ENCODE measurements at places on chromosomes 6 and 20.

DNA sequence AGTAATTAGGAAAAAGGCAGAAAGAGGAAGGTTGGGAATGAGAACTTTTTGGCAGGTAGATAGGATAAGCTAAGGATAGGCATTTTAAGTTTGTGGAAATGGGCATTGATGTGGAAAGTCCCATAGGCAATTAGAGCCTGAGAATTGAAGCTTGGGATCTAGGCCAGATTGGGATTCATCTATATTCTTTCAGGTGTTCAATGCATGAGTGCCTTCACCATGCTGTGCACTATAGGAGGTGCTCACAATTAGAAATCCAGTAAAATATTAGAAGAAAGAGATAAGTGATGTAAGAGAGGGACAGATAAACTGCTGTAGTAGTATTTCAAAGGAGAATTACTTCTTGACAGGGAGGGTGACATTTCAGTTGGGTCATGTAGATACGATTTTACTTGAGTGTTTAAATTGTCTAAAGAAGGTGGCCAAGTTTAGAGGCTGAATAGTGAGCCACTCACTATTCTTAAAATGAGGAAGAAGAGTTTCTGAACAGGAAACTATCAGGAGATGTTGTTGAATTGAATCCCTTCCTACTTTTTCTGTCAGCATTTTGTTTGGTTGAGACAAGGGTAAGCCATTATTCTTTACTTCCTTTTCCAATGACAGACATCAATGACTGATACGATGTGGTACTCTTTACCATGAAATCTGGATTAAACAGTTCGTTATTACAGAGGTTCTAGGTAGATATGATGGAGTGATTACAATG is 31.0 kb upstream of the CTAGE9 start:
- no peak for DNase-seq

GRCh38 chr6:21123507-21124436 is 469.8 kb upstream of the SOX4 start:
- DNase-seq = no peak

GRCh38 chr6:6752129-6752528 is 163.6 kb downstream of the LY86 start:
- DNase-seq = no peak

DNA sequence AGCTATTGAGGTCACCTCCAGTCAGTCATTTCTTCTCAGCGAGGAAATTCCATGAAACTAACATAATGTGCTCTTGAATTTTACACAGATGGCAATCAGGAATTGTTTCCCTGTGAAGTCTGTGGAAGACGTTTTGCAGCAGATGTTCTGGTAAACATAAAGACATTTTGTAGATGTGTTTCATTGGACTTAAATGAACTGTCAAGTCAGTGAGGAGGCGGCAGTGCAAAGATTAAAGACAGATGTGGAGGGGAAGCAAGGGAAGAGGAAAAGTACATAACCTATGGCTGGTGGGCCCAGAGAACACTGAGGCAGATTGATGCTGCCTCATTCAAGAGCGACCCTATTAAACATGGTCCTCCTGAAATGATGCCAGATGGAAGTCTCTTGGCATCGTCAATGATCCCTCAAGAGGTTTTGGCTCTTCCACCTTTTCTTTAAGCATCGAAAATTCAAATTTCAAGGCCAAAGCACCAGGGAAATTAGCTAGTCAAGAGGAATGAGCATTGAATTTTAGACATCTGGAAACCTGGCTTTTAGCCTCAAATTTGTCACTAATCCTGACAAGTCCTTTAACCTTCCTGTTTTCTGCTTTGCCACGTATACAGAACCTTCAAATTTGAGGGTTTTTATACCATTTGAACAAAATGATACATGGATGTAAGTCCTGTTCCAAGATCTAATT is 20.1 kb downstream of the ZC2HC1B start:
- DNase-seq = no peak

DNA sequence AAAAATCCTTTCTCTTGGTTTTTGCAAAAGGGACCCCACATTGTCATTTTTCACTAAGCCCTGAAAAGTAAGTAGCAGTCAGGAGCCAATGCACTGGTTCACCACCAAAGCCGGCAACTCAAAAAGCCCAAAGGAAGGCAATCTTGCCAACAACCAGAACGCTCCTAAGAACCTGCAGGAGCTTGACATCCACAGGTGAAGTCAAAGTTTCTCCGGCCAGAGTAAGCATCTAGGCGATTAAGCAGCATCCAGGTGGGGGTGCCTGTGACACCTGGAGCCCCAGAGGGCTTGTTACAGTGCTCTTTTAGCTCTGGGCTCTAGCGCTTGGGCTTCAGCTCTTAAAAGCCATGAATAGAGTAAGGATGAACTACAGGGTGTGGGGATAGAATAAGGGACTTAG is 36.1 kb downstream of the SLC35D3 start:
- DNase-seq = no peak

DNA sequence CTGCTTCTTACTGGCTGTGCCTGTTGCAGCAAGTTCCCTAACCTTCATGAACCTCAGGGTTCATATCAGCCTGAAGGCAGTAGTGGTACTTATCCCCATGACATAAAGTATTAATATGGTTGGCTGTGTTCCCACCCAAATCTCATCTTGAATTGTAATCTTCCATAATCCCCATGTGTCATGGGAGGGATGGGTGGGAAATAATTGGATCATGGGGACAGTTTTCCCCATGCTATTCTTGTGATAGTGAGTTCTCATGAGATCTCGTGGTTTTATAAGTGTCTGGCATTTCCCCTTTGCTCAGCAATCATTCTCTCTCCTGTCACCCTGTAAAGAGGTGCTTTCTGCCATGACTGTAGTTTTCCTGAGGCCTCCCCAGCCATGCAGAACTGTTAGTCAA is 61.8 kb downstream of the FAM229B start:
- DNase-seq = no peak

- no peak for DNase-seq
Measured at GRCh38 chr20:47960769-47961541, 175.7 kb upstream of the SULF2 start.

DNA sequence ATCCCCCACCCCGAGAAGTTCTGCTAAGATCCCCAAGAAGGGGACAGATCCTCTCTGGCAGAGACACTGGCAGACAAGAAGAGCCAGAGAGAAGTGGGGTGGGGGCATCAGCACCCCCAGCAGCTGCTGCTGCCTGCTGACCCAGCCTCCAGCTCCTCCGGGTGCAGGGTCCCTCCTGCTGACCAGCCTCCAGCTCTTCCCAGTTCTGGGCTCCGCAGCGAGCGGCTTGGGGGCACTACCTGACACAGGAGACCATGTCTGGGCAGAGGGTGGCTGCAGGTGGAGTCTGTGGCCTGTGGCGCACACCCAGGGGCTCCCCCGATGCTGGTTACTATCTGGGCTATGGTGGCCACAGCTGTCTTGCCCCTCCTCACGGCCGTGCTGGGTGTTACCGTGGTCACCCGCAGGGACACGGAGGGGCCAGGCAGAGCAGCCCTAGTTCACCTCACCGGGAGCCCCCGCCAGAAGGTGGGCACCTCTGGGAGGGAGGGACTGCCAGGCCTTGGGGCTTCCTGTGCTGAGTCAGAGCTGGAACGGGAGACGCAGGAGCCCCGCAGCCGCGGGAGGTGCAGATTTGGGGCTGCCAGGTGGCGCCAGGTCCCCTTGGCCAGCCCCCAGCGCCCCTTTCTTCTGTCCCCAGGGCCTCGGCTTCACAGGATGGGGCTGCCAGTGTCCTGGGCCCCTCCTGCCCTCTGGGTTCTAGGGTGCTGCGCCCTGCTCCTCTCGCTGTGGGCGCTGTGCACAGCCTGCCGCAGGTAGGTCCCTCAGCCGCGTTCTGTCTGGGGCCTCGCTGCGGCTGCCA is 630 bp downstream of the LIME1 start:
- DNase-seq = no peak

DNA sequence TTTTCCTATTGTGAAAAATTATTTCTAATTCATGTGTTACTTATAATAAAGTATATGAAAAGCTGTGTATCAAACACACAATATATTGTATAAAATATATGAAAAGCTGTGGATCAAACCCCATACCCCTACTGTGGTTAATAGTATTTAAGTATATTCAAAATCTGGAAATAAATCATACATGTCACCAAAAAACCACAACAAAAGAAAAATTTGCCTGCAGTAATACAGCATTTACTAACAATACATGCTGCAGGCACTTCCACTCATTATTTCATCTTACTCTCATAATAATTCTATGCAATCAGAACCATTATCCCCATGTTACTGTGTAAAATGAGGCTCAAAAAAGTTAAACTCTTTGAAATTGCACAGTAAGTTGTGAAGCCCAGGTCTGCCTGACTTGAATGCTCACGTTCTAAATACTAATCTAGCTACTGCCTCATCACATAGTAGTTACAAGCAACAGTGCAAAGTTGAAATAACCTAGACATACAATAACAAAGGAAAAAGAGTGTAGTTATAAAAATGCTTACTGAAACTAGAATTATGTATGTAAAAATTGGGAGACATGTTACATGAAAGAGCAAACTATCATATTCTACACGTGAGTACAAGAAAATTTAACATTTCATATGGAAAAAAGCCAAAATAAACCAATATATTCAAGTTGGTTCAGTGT is 61.7 kb downstream of the FAM217A start:
- DNase-seq = no peak

- no peak for DNase-seq
Measured at GRCh38 chr20:20223981-20224380, 143.9 kb upstream of the INSM1 start.

- DNase-seq = no peak
Measured at GRCh38 chr20:7274870-7275269, 507.4 kb downstream of the BMP2 start.

DNA sequence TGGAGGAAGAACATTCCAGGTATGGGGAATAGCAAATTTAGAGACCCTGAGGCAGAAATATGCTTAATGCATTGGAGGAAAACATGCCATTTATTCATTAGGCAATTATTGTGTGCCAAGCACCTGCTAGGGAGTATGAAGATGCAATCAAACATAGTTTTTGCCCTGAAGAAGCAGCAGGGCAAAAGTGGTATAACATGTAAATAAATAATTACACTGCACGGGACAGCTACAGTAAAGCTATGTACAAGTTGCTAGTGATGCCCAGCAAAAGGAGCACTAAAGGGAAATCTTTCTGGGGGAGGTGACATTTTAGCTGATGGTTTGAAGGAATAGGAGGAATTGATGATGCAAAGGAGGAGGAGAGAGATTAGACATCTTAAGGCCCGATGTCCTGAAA is 624 bp upstream of the TJAP1 start:
- no peak for DNase-seq

- no peak for DNase-seq
Measured at GRCh38 chr6:3340358-3340802, 81.6 kb downstream of the PSMG4 start.

- DNase-seq = no peak
Measured at GRCh38 chr6:158905277-158905676, 86.1 kb upstream of the EZR start.

- DNase-seq = no peak
Measured at GRCh38 chr20:46808565-46808964, 86.1 kb upstream of the EYA2 start.

DNA sequence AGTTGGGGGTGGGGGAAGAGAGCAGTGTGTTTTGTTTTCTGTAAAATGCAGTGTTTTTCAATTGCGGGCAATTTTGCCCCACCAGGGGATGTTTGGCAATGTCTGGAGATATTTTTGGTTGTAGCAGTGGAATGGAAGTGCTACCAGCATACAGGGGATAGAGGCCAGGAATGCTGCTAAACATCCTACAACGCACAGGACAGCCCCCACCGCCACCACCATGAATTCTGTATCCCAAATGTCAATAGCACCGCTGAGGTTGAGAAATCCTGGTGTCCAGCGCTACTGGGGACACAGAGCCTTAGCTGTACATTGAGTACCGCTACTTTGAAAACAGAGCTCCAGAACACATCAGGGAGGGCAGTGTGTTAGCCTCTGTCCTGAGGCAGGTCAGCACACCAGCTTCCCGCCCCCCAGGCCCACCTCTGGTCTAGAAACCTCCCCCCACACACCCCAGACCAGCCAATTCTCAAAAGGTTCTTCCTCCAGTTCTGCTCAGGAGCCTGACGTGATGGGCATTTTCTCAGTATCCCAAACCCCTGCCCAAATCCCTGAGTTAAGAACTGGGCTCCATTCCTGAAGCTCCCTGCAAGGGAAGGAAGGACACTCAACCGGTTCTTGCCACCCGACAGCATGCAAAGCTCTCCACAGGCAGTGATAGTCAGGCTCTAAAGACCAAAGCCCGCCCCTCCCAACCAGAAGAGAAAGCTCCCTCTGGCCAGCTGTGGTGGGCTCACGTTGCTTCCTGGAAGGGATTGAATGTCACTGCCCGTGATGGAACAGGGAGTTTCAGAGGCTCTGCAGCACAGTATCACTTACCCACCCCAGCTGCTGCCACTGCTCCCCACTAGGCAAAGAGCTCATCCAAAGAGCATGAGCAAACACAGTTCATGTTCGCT is 321.5 kb upstream of the JARID2 start:
- no peak for DNase-seq

DNA sequence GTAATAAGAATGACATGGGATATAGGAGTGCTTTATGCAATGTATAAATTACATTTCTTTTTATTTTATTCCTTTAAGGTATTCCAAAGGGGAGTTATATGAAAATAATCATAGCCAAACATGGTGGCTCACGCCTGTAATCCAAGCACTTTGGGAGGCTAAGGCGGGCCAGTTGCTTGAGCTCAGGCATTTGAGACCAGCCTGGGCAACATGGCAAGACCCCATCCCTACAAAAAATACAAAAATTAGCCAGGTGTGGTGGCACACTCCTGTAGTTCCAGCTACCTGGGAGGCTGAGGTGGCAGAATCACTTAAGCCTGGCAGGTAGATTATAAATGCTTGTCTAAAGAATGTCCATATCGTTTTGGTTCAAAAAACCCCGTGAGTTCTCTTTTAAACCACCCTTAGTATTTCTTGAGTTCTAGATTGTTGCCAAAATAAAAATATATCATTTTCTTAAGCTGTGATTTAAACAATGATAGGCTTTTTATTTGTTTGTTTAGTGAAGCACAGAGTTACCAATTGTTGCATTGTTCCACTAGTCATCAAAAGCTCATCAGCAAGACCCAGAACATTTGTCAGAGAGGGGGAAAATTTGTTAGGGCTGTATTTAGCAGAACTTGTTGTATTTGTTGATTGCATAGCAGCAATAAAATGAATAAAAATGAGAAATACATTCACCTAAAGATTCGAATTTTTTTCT is 146.2 kb downstream of the KHDC1L start:
- no peak for DNase-seq

DNA sequence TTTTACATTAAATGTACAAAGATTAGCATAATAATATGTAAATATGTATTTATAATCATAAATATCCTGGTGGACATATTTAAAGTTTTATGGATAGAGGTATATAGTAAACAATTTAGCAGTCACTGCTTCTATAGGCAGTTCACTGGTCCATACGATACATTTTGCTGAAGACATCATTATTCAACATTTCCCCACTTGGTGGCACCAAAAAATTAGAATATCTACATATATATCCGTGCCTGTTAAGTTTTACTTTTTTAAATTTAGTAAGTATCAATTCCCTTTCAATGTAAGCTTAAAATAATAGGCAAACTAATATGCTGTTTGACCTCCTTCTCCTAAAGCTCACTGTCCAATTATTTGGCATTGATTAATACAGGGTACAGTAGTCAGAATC is 64.2 kb downstream of the LMBRD1 start:
- DNase-seq = no peak

- DNase-seq = no peak
Measured at GRCh38 chr20:4305091-4305490, 289.7 kb upstream of the RNF24 start.

All from cortex of kidney (tissue), 1 donor.